ENCODE measurements at places on chromosomes 7 and 10. TPM values are rescaled to one million over a fixed set of nuclear protein-coding genes. Genes with fewer than 3 reads are reported as not detected.

The POU6F2 gene
- 0.17 TPM for total RNA-seq

The MMP21 gene
- total RNA-seq: not detected

The SEMA3E gene
- total RNA-seq: not detected

The LIPK gene
- not detected for total RNA-seq

The SPDYE5 gene
- total RNA-seq: not detected

The CALHM1 gene
- not detected for total RNA-seq

The PVRIG gene
- total RNA-seq: 20.9 TPM

The COL17A1 gene
- total RNA-seq: not detected

- no peak for DNase-seq
These were observed 611.8 kb downstream of the CALN1 start for GRCh38 chr7:71800321-71800720.

- DNase-seq: no peak
These were observed 221.2 kb downstream of the PLXNA4 start for GRCh38 chr7:132355048-132355447.

DNA sequence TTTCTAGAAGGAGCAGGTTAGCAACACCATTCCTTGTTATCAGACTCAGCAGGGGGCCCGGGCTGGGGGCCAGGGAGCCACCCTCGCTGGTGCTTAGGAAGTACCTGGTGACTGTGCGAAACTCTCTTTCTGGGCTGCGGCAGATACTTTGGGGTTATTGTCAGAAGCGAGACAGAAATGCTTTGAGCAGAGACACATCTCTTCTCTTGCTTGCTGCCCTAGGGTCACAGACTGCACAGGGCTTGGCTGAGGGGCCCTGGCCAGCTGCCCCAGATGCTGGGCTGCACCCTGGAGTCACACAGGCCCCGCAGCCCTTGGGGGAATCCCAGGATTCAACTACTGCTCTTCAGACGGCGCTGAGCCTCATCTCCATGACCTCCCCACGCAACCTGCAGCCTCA lies 91.9 kb downstream of the WDFY4 start:
- no peak for DNase-seq

DNA sequence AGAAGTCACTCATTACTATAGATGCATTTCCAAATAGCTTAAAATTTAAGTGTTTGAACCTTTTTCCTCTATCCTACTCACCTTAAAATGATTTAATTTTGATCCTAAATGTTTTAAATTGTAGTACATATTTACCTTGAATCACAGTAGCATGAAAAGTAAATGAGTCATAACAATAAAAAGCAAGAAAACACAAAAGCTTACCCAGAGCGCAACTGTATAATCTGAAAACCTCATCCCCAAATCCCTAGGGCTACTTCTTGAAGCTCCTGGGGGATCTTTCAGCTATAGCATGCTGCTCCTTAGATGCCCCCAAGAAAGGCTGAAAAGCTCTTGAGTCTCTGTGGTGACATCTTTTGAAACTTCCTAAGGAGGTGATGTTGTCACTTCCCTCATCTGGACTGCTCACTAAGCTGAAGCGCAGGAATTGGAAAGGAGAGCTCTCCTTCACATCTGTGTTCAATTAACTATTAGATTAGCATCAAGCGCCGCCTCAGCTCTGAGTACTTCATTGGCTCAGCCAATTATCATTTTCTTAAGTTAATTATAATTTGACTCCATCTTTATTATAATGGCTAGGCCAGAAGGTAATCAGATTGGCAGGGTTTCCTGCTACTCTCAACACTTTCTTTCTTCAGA lies 60.2 kb downstream of the SEMA3E start:
- no peak for DNase-seq

DNA sequence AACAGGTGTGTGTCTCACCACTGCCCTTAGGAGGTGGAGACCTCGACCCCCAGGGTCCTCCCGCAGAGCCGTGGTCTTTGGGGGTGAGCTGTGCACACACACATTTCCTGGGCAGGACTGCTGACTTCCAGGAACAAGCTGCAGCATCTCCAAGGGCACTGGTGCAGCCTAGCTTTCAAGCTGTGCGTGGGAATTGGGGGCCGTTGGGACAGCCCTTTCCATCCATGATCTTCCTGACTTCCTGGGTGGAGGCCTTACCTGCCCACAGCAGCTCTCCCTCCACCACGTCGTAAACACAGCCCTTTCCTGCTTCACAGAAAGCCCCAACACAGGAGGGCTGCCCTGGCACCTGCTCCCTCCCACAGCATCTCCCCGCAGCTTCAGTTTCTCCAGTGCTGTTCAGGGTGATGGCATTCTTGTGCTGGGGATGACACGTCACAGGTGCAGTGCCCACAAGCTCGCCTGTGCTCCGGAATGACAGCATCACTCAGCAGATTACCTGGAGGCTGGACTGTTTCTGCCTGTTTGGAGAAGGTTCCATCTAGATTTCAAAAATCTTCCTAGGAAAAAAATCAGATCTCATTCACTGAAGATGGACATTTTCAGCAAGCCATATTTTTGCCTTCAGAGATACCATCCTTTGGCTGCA lies 208.0 kb upstream of the PPP2R2D start:
- no peak for DNase-seq

DNA sequence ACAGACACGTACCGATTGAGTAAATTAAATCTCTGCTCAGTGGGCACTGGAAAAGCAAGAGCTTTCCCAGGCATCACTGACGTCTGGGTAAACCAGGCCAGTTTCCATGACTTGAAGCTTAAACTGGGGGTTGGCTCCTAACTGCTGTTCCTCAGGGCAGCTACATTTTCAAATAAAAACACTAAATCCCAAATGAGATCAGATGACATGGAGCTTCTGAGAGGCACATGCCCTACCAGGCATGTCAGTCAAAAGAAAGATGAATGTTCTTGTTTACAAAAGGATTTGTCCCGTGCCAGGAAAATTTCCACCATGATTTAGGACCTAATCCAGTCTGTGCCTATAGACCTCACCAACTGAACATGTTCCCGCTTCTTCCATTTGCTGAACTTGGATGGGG lies 220.2 kb downstream of the KCNMA1 start:
- DNase-seq: no peak

DNA sequence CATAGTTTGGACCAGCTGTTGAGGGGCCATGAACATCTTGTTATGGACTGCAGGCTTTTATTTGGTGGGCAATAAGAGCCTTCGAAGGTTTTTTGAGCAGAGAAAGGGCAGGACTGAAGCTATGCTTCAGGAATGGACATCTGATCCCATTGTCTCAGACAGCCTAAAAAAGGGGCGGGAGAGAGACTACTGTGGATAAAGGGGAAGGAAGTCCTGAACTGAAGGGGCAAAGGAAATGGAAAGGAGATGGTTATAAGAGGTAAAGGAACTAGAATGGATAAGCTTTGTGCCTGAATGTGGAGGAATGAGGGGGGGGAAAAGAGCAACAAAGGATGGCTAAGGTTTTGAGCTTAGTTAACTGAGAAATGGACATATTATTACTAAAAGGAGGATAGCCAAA lies 172.5 kb downstream of the SKAP2 start:
- no peak for DNase-seq

DNA sequence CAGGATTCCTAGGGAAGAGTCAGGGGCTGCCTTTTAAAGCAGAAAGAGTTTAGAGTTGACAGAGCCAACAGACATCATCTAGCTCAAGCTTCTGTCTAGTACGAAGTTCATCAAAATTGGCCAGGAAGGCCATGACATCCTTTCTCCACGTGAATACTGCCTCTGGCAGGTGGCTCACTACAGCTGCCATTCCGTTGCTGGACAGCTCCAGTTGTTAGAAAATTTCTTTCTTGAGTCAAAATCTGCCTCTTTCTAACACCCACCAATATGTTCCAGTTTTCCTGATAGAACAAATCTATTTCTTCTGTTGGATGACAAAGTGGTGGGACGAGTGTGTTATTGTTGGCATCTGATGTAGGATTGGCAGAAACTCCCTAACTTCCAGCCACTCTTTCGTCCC lies 154.9 kb downstream of the ADRA2A start:
- no peak for DNase-seq

DNA sequence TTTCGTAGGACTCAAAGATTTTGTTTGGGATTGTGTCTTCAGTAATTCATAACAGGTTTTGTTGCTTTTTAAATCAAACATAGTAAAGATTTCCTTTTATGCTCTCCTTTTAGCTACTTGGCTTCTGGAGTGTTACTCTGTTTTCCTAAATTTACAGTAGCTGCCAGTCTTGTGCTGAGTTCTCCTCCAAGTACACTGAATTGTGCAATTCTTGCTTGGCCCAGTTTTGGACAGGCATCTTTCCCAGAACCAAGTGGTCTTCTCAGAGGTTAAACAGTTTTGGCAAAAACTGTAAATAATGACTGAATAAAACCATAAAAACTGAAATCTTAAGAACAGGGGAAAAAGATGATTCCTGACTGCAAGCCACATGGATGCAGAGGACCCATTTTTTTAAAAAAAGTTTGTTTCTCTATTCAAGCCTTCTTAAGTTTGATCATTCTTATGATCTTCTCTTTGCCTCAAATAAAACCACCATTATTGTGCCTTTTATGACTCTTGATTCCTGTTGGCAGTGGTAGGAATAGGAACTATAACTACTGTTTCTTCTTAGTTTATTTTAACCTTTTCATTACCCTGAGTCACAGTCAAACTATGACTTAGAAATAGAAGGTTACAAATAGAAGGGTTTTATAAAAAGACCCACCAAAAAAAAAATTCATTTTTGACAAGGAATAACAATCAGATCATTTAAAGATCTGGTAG lies 88.0 kb downstream of the MDFIC start:
- peak; percentile 60 for DNase-seq

DNA sequence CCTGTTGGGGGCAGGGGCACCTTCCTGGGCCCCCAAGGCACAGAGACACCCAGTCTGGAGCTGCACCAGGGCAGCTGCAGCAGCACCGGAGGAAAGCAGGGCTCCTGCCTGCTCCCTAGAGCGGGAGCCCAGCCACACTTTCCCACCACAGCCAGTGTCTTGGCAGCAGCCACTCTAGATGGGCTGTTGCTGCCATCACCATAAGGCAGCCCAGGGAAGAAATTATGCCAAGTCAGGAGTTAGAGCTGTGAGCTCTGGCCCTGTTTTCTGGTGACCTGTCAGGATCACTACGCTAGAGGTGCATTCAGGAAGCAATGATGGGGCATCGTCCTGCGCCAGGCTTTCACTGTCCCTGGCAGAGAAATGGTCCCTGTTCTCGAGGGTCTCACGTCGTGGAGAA lies 38.0 kb upstream of the ZNRF2 start:
- no peak for DNase-seq

DNA sequence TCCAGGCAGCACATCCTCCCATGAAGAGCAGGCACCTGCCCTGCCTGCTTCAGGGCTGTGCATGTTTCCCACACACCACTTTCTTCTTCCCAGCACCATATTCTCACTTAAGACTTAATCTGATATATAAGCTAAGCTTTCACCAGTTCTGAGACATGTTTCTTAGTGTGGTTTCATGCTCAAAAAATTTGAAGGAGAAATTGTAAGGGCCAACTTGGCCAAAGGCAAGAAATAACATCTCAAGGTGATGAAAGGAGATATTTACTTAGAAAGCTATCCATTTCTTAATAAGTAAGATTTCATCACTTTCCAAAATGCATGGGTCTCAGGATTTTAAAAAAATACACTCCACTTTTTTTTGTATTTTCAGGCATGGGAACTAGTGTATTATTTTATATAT lies 468.1 kb upstream of the AKR1E2 start:
- DNase-seq: no peak

GRCh38 chr7:11170175-11170574 lies 196.5 kb downstream of the PHF14 start:
- DNase-seq: no peak

GRCh38 chr7:149719050-149719899 lies 54.1 kb downstream of the ZNF467 start:
- no peak for DNase-seq

DNA sequence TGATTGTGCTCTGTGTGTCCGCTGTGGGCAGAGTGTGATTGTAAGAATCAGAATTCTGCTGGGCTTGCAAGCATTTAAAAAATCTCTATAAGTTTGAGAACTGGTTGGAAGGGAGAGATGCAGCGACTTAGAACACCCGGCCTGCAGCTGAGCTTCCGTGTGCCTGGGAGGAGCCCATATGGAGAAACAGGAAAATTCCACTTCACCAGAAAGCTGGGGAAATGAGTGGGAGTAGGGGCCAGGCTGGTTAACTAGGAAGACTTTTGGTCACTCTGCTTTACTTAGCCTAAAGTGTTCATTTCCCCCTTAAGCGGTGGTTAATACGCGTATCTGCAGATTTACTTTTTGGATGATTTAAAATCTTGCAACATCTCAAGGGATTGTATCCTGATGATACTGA lies 72.2 kb downstream of the TCF7L2 start:
- no peak for DNase-seq

GRCh38 chr7:25611196-25611595 lies 382.9 kb upstream of the NPVF start:
- DNase-seq: no peak

- no peak for DNase-seq
These were observed 50.4 kb downstream of the RBM33 start for GRCh38 chr7:155694851-155695250.

DNA sequence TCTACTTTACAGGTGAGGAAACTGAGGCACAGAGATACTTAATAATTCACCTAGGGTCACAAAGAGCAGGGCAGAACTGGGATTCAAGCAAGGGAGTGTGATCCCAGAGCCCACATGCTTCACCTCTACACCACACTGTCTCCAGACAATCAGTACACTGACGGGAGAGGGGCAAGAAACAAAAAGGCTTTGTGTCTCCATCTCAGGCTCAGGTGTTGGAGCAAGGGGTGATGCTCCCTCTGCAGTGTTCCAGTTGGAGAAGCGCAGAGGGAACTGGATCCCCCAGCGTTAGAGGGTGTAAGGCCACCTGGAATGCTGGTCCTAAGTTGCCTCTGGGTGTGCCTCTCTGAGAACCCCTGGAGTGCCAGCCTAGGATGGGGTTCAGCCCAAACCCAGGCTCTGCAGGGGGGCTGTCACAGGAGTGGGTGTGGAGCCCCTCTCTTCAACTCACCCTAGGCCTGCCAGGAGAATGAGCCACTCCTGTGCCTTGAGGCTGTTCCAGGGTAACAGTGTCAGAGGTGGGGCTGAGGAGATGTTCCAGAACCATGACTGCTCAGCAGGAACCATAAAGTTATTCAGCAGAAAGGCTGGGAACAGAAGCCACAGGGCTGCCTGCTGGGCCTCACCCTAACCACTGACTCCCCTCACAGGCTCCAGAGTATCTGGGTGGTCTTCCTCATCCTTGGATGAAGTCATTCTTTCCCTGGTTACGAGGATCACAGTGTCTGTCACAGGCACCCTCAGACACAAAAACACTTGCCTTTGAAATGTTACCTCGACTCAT lies 5.5 kb downstream of the RBP4 start:
- no peak for DNase-seq

DNA sequence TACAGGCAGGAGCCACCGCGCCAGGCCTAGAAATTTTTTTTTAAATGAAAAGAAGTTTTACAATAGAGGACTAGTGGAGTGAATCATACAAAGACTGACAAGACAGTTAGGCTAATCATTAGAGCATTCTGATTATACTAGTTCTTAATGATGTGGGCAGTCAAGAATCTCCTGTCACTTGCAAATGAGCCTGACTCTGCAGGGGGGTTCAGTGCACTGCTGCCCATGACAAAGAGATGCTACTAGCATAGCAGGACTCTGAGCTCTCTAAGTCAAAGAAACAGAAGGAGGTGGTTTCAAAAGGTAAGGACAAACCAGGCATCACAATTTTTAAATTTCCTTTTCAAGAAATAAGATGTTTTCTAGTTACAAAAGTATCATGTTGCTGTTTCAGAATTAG lies 59.0 kb downstream of the CCDC6 start:
- no peak for DNase-seq

Data from activated CD4-positive, alpha-beta T cell treated with anti-CD3 and anti-CD28 coated beads, Interleukin-2, amount 10 ng/mL, durations not matched to agents 24 days and 14 days (primary cell).